K562 (cell line): ENCODE measurements at places on chromosomes 3 and 15.

DNA sequence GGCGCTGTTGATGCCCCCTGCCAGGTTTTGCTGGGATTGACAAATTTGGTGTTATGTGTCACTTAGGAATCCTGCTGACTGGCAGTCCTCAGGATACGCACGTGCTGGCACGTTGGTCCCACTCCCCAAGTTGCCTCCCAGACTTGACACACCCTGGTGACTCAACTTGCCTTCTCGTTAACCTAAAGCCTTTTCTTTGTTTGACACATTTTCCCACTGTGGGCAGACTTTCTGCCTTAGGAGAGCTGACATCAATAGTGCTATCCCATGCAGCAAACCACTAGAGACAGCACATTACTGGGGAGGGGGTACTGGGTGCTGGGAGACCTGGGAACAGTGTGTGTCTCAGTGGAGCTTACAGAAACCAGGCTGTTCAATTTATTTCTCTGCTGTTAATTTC lies 104.3 kb downstream of the OXNAD1 start:
- DNase-seq = no peak

DNA sequence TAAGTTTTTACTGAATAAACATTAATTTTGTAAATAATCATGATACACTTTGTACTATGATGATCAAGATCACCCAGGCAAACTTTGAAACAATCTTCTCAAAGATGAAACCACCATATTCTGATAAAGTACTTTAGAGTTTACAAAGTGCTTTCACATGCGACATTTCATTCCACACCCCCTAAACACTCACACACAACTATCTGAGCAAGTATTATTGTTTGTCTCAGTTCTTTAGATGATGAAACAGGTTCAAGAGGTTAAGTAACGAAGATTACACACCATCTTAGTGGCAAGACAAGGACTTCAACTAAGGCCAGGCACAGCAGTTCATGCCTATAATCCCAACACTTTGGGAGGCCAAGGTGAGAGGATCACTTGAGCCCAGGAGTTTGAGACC lies 37.6 kb downstream of the ZNF148 start:
- no peak for DNase-seq

GRCh38 chr15:90191794-90192509 lies 9.2 kb upstream of the SEMA4B start:
- peak; percentile 80 for DNase-seq

DNA sequence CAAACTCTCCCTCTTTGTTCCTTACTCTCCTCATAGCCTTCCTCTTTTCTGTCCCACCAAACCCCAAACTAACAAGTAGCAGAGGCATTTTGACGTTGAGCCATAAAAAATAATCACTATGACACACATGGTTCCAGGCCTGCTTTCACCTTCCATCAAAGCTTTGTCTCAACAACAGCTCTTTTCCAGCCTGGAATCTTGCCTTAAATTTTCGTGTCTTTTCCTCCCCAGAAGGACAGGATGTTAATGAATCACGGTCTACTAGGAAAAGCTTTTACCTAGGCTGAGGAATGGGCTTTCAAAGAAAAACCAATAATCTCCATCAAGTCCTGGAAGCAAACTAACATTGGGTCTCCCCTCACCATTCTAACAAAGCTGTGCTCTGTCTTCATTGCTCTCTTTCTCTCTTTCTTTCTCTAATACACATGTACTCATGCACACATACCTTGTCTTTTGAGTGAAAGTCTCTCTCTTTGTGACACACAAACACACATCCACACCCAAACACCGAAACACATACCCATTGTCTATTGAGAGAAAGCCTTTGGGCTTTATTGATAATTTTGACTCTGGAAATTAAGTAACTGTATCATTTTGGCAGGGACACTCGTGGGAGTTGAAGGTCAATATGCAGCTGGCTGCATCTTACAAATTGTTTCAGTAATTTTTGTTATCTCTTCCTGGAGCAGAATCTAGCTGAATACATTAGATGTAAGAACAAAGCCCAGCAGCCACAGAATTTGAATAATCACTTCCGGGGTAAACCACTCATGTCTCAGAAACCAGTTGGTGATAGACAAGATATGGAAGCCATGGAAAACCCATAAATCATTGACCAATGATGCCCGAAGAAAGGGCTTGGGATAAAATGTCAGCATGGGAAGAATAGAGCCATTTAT lies 107.4 kb upstream of the SLC4A7 start:
- no peak for DNase-seq

DNA sequence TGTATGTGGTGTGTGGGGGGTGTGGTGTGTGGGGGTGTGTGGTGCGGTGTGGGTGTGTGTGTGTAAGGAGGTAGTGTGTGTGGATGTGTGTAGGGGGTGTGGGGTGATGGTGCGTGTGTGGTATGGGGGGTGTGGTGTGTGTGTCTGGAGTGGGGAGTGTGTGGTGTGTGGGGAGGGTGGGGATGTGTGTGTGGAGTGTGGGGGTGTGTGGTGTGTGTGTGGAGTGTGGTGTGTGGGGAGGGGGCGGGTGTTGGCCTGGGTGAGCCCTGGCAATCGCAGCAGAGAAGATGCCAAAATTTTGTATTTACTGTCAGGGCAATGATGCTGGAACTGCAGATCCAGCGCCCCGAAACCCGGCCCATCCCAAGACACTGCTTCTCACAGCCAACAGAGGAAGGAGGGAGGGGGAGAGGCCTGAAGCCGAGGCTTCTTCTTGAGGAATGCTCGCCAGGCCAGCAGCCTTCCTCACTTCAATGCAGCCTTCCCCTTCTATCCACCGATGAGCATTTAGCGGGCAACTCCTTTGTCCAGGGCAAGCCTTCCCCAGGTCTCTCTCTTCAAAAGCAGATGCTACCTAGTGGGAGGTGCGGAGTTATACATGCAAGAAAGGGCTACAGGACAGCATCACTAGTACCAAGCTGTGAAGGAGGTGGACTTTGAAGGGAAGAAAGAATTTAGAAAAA lies 11.9 kb upstream of the SRP14 start:
- DNase-seq = no peak

- DNase-seq = no peak
Measured at GRCh38 chr3:24686808-24687207, 192.2 kb upstream of the THRB start.

- DNase-seq = no peak
Measured at GRCh38 chr3:42706721-42707619, 4.4 kb upstream of the HHATL start.

DNA sequence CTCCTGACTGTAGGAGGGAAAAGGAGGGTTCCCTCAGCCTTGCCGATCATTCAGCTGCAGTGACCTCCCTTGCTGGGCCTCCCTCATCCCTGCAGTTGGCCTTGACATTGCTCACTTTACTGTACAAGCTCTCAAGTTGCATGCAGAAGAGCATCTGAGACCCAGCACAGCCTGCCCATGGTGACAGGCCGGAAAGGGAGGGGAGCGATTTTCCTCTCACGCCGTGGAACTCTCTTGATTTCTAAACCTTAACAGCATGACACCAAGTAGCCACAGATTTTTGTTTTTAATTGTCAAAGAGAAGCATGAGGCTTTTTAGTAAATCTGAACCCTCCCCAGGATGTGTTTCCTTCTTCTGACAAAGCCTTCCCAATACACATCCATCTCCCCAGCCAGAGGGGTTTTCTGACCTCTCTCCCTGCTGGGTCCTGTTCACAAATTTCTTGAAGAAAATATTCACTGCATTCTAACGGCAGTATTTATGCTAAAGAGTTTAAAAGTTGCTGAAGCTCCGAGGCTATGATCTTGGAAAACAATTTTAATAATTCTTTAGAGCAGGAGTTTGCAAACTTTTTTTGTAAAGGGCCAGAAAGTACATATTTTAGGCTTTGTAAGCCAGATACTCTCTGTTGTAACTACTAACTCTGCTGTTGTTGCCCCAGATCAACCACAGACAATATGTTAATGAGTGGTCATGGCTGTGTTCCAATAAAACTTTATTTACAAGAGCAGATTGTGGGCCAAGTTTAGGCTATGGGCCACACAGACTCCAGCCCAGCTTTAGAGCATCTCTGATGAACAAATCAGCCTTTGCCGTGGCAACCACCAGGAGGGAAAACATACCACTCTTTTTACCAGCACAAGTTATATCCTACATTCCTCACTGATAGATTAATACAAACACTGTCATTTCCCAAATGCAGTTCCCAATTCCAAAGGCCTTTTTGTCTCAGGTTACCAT lies 34.8 kb downstream of the LMCD1 start:
- DNase-seq = no peak

GRCh38 chr3:186921578-186921977 lies 8.7 kb upstream of the ST6GAL1 start:
- no peak for DNase-seq

DNA sequence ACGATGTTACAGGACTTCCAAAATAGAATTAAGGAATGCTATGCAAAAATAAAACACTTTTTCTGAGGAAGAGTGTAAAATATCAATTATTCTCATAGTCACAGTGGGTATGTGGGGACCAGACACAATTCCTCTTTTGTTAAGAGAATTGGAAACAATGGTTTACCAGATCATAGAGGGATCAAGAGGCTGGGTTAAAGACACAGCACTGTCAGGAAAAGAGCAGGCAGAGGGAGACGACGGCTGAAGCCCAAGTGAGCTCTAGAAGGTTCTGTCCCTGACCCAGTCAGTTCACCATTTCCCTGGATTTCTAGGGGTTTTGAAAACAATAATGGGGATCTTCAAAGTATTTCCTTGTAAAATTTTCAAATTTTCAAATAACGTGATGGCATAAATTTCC lies 54.0 kb upstream of the POLR2M start:
- DNase-seq = no peak

GRCh38 chr3:96266395-96267190 lies 547.8 kb upstream of the EPHA6 start:
- DNase-seq = no peak

DNA sequence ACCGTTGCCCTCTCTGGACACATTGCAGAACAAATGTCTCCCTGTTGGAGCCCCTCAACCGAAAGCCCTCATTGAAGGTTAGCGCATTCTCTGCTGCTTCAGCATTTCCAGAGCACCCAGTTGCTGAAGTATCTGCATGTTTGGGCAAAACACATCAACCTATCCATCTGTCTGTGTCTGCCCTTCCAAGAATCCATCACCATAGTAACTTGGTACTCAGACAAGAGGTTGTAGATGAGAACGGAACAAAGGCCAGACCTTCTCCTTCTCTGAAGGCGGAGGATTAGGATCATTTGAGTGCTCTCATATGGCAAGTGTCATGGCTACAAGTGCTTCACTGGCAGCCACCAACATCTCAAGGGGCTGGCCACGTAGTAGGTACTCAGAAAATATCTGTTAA lies 23.1 kb upstream of the RHO start:
- no peak for DNase-seq

GRCh38 chr3:134084242-134084950 lies 54.7 kb upstream of the SLCO2A1 start:
- DNase-seq = no peak
